ENCODE measurements at places on chromosomes 4 and X. TPM values are rescaled to one million over a fixed set of nuclear protein-coding genes. Genes with fewer than 3 reads are reported as not detected.

HAND2 gene
- total RNA-seq: 6.0 TPM

DNA sequence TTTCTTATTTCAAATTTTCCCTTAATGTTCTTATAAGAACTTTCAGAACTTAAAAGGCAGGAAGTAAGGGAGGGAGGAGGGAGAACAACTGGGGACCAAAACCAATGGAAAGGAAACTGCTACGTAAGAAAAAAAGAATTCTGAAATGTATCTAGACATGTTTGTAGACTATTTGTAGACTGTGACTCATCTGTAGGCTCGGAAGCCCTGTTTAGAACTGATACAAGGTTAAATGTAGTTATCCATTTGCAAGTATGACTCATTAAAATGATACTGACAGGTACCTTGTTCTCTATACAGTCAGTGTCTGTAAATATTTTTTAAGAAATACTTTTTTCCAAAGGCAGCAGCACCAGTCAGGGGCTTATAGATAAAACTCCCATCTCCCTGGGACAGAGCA lies 202.0 kb downstream of the DHX15 start:
- no peak for DNase-seq
- H3K27me3 ChIP-seq: no peaks in the 10 kb centered on the region
- no peaks in the 10 kb centered on the region for H3K36me3 ChIP-seq
- no peaks in the 10 kb centered on the region for H3K4me1 ChIP-seq
- no peak overlapping the region for H3K27ac ChIP-seq
- no peak overlapping the region for H3K4me3 ChIP-seq

- no peaks in the 10 kb centered on the region for H3K36me3 ChIP-seq
- DNase-seq: no peak
- H3K4me3 ChIP-seq: no peak overlapping the region
Observed at GRCh38 chr4:56611501-56611900, 69.6 kb downstream of the HOPX start.

GRCh38 chrX:47797084-47797483 lies 39.6 kb upstream of the ZNF81 start:
- DNase-seq: no peak
- no peaks in the 10 kb centered on the region for H3K27me3 ChIP-seq
- no peak overlapping the region for H3K27ac ChIP-seq
- no peaks in the 10 kb centered on the region for H3K36me3 ChIP-seq

- H3K27ac ChIP-seq: no peak overlapping the region
- no peak overlapping the region for H3K4me3 ChIP-seq
Observed at GRCh38 chr4:38122060-38122459, 161.9 kb downstream of the PTTG2 start.

DNA sequence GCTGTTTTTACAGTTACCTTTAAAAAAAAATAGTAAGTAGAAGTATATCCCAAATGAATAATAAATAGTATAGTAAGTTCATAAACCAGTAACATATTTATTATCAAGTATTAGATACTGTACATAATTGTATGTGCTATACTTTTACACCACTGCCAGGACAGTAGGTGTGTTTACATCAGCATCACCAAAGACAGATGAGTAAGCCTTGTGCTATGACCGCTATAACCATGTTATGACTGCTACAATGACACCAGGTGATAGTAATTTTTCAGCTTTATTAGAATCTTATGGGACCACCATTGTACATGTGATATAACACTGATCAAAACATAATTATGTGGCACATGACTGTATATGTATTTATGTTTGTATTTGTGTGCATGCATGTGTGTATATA lies 27.3 kb downstream of the PABPC4L start:
- no peaks in the 10 kb centered on the region for H3K36me3 ChIP-seq
- no peak overlapping the region for H3K27ac ChIP-seq
- no peaks in the 10 kb centered on the region for H3K27me3 ChIP-seq
- H3K4me1 ChIP-seq: no peaks in the 10 kb centered on the region
- no peak for DNase-seq

GRCh38 chr4:73406548-73406875 lies 2.4 kb downstream of the ALB start:
- no peak overlapping the region for H3K4me3 ChIP-seq
- no peaks in the 10 kb centered on the region for H3K36me3 ChIP-seq
- no peaks in the 10 kb centered on the region for H3K4me1 ChIP-seq
- H3K27ac ChIP-seq: no peak overlapping the region

VEGFD gene
- total RNA-seq: 0.31 TPM

DNA sequence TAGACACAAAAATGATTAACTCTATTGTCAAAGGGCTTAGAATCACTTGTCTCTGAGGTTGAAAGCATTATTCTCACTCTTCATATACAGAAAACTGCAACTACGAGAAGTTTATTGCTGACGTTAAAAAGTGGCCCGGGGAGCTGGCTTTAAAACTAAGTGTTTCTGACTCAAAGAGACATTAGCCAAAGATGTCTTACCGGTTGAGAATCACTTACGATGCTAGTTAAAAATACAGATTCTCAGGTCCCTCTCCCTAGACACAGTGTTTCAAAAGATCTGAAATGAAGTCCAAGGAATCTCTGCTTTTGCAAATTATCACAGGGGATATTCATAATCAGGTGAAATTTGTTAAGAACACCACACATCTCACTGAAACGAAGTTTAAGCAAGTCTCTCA lies 1.2 kb downstream of the GNPDA2 start:
- peak overlapping the region; percentile 68 for H3K4me3 ChIP-seq
- DNase-seq: no peak
- H3K4me1 ChIP-seq: peaks cover 9% of the 10 kb centered on the region
- H3K36me3 ChIP-seq: peaks cover 5% of the 10 kb centered on the region
- no peaks in the 10 kb centered on the region for H3K27me3 ChIP-seq

- DNase-seq: no peak
- H3K27ac ChIP-seq: no peak overlapping the region
- H3K36me3 ChIP-seq: no peaks in the 10 kb centered on the region
- no peaks in the 10 kb centered on the region for H3K27me3 ChIP-seq
- no peaks in the 10 kb centered on the region for H3K4me1 ChIP-seq
Observed at GRCh38 chr4:151901631-151902030, 140.8 kb upstream of the GATB start.

DNA sequence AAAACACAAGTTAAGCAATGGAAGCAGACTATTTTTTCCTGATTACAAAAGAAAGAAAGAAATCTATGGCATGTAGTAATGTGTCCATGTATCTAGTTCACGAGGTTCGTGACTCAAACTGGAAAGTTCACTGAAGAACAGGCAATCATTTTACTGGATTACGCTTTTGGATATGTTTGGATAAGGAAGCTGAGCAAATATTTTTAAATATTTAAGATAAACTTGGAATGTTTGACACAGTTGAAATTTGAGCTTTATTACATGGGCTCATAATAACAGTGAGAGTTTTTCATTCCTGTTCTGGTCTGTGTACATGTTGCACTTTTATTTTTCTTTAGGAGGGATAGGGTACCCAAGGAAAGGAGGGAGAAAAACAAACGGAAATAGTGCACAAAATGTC lies 244.2 kb upstream of the GK2 start:
- no peak overlapping the region for H3K27ac ChIP-seq
- DNase-seq: no peak
- H3K36me3 ChIP-seq: no peaks in the 10 kb centered on the region
- no peak overlapping the region for H3K4me3 ChIP-seq

GRCh38 chr4:103073792-103074438 lies 2.6 kb downstream of the SLC9B2 start:
- peaks cover 13% of the 10 kb centered on the region for H3K4me1 ChIP-seq
- H3K4me3 ChIP-seq: no peak overlapping the region
- H3K36me3 ChIP-seq: no peaks in the 10 kb centered on the region
- no peaks in the 10 kb centered on the region for H3K27me3 ChIP-seq

CHRDL1 gene
- total RNA-seq: not detected

DNA sequence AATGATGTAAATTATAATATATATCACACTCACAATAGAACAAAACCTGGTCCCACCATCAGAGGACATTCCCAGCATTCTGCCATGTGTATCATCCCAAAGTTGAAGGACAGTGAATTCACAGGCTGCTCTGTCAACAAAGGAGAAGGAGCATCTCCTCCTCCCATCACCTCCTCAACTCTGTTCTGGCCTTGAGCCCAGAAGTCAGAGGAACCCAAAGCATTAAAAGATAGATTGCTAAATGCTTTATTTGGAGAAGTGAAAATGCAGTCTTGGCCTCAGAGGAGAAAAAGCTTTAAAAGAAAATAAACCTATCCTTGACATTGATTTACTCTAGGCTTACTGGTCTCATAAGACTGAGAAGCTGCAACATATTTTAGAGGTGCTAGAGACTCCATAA lies 268.8 kb upstream of the RASGEF1B start:
- H3K27ac ChIP-seq: no peak overlapping the region
- H3K27me3 ChIP-seq: no peaks in the 10 kb centered on the region
- H3K36me3 ChIP-seq: no peaks in the 10 kb centered on the region
- DNase-seq: no peak
- H3K4me3 ChIP-seq: no peak overlapping the region
- peaks cover under 1% of the 10 kb centered on the region for H3K4me1 ChIP-seq

RXFP1 gene
- total RNA-seq: not detected

DNA sequence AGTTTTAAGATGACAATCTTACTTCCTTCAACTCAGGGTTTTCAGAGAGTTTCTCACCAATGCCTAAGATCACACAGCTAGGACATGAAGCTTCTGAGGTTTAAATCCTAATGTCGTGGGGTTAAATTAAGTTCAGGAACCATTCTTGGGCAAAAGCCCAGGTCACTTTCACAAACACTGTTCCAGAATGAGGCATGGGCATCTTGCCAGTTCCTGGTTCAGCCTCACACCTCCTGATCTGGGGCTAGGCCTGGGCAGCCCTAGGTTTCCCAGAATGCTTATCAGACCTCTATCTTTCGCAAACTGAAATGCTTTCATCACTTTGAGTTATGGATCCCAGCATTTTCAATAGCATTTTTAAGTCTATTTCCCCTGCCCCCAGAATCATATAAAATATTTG lies 224.8 kb upstream of the EDA2R start:
- DNase-seq: no peak
- H3K36me3 ChIP-seq: no peaks in the 10 kb centered on the region
- H3K4me3 ChIP-seq: no peak overlapping the region
- H3K27me3 ChIP-seq: no peaks in the 10 kb centered on the region
- H3K27ac ChIP-seq: no peak overlapping the region
- no peaks in the 10 kb centered on the region for H3K4me1 ChIP-seq
